Kidney epithelial cell (primary cell): ENCODE measurements at places on chromosomes 1 and 21.

DNA sequence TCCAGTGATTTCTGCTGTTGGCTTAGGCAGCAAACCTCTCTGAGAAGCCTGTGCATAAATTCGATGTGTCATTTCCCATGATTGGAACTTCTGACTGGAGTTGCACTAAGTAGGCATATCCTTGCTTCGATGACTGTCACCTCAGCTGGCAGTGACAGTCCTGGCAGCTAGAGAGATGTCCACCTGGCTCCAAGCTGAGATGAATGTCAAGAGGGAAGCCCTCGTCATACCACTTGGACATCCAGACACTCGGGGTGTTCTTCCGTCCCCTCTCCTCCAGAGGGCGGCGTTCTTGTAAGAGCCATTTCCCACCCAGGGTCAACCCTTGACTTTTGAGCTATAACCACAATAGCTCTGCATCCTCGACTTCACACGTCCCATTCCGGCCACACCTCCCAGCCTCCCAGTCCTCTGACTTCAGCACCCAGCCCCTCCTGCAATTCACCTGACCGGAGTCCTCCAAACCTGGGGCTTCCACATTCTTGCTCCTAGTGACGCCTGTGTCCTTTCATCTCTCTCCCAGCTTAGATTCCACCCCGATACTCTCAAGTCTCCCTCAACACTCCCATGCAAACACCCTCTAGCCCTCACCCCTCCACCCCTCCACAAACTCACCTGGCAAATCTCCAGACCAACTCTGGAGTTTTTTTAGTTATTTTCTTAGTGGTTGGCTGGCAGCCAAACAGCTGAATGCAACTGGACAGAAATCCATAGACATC, 17.3 kb downstream of the CA6 start:
- DNase-seq: no peak

- no peak for DNase-seq
Measured at GRCh38 chr1:72060466-72061245, 221.7 kb downstream of the NEGR1 start.

- no peak for DNase-seq
Measured at GRCh38 chr1:53733447-53733931, 5.5 kb downstream of the GLIS1 start.

DNA sequence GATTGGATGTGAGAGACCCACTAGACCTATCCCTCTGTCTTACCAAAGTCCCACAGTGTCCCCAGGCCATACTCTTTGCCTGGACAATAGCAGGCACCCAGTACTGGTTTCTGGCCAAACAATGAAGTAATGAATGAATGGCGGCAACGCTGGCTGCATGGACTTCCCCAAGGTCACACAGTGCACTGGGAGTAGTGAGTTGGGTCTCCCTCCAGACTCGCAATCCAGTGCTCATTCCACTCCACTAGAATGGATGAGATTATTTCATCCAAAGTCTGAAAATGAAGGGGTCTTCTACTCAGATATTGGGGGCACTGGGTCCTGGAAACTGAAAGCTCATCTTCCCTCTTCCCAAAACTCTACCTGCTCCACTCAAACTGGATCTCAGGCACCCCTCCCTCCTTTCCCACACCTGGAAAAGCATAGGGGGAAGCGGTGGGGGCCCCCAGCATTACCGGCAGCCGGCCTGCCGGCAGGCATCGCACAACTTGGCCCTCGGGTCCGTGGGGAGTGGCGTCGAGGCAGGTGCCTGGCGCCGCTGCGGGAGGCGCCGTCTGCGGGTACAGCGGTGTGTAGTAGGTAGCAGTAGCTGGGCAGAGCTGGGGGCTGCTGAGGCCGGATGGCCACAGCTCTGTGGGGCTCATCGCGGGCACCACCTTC, 816 bp downstream of the E2F2 start:
- no peak for DNase-seq

- DNase-seq: no peak
Measured at GRCh38 chr1:115924770-115925169, 51.5 kb upstream of the SLC22A15 start.
